ENCODE measurements at places on chromosomes 2 and 18.

GRCh38 chr18:67381608-67382150, 134.8 kb downstream of the DSEL start:
- no peak for DNase-seq

GRCh38 chr18:67179726-67180125, 336.8 kb downstream of the DSEL start:
- DNase-seq = no peak

GRCh38 chr2:188235364-188235763, 56.3 kb upstream of the GULP1 start:
- DNase-seq = no peak

- DNase-seq = peak; percentile 71
Observed at GRCh38 chr2:236659758-236660150, 90.1 kb downstream of the ACKR3 start.

- peak; percentile 19 for DNase-seq
Observed at GRCh38 chr2:14072338-14072737, 560.2 kb upstream of the LRATD1 start.

DNA sequence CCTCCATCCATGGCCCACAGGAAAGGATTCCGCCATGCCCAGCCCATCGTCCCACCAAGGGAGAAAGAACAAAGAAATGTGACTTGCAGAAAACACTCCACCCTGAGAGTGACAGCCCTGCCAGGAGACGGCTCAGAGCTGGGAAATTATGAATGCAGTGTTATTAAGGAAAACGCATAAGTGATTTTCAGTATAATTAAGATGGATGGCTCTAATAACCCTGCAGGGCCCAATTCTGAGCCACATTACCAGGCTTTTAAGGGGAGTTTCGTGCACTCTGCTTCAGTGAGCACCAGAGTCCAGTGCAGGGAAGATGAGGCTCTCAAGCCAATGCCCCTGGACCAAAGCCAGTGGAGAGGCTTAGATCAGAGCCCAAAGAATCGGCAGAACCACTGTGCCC, 10.6 kb upstream of the TEX51 start:
- no peak for DNase-seq

- peak; percentile 76 for DNase-seq
Observed at GRCh38 chr18:76496194-76496890, 1.3 kb upstream of the ZNF516 start.

- DNase-seq = peak; percentile 94
Observed at GRCh38 chr2:14492920-14493503, 139.5 kb upstream of the LRATD1 start.

- DNase-seq = no peak
Observed at GRCh38 chr2:241541564-241542277, 16.8 kb upstream of the BOK start.

GRCh38 chr2:23386339-23387220, 1.6 kb downstream of the KLHL29 start:
- DNase-seq = no peak

GRCh38 chr18:24402209-24402785, 4.7 kb upstream of the OSBPL1A start:
- DNase-seq = no peak

DNA sequence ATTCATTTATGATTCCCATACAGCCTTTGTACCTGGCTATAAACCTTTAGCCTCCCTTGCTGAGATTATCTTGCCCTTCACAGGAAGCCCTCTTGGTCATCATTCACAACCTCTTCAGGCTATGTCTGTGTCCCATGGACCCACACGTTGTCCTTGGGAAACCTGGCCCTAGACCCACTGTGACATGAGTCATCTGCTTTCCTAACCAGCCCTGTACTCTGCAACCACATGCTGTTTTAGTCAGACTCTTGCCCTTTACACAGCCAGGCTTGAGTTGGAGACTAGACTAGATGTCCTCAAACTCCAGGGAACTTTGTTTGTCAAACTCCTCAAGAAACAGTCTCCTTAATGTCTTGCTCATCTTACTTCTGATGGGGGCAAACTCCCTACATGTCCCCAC, 229.3 kb upstream of the ZSWIM2 start:
- peak; percentile 1 for DNase-seq

GRCh38 chr18:56286775-56287325, 351.5 kb downstream of the TXNL1 start:
- peak; percentile 95 for DNase-seq

DNA sequence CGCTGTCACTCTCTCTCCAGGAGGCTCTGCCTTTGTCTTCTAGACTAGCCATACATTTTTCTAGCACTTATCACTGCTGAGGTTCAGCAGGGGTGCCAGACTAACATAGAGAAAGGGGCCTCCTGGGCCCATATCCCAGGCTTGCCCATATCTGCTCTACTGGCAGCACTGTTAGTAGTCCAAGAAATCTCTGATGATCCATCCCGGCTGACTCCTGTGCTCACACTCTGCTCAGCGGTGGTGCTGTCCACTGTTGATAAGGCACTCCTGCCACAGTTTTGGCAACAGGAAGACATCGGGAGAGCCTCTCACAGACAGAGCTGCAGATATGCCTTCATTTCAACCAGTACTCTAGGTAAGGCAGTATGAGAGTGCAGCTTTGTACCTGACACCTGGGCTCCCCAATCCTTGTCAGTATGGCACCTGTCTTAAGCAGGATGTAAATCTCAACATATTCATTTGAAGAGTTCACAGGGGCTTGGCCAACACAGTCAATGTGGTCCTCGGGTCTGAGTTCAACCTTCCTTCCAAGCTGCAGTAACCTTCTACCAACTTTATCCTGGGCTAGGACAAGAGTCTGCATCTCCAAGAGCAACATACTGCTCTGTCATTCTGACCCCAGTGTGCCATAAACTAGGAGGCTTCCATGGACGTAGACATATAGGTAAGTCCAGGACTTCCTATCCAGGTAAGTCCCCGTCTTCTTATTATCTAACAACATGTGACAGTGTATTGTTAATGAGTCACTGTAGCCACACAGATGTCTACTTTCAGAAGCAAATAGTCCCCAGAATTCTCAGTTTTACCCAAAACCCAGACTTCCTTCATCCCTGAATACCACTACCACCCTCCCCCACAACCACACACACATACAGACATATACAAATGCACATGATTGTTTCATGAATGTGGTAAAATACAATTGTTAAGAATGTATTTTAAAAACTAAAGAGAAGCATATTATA, 16.2 kb downstream of the KLF7 start:
- DNase-seq = peak; percentile 31

DNA sequence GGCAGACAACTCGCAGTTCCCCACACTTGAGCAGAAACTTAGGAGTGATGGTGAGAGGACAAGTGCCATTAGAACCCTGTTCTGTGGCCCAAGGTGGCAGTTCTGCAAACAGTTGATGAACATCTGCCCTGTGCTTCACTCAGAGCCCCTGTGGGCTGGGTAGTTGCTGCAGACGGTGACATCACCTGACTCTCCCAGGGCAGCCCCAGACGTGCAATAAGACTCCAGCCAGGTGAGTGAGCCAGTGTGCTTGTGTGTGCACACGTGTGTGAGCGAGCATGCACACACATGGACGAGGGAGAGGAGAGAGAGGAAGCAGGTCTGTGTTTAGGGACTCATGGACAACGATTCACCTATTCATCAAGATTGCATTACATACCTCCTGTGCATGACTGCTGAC, 136.0 kb upstream of the GLI2 start:
- DNase-seq = no peak

DNA sequence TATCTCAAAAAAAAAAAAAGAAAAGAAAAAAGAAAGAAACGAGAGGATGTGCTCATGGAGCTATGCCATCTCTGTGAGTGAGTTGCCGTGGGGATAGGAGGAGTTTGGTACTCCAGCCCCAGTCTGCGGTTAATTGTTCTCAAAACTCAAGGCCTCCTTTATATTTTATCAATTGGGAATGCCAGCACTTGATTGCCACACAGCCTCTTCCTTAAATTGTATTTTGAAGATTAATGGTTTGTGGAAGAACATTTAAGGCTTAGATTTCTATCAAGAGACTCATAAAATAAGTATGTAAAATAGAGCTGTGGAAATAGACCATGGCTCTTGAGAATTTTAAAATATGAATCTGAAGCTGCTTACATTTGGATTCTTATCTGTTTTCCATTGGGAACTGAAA, 29.8 kb downstream of the KCNE4 start:
- DNase-seq = peak; percentile 31
